Uterus (tissue), 4 donors: ENCODE measurements at places on chromosomes 3 and 15. TPM values are rescaled to one million over a fixed set of nuclear protein-coding genes. Genes with fewer than 3 reads are reported as not detected.

The IL20RB gene
- not detected for total RNA-seq

The NPHP3 gene
- total RNA-seq: 111 TPM

The HHLA2 gene
- not detected for total RNA-seq

The TM6SF1 gene
- 5.1 TPM for total RNA-seq

The ZIC4 gene
- total RNA-seq: not detected

The CGNL1 gene
- total RNA-seq: 15.1 TPM

The SMCO1 gene
- not detected for total RNA-seq

The AGBL1 gene
- not detected for total RNA-seq
